G401 (cell line): ENCODE measurements at places on chromosomes 3 and 15.

DNA sequence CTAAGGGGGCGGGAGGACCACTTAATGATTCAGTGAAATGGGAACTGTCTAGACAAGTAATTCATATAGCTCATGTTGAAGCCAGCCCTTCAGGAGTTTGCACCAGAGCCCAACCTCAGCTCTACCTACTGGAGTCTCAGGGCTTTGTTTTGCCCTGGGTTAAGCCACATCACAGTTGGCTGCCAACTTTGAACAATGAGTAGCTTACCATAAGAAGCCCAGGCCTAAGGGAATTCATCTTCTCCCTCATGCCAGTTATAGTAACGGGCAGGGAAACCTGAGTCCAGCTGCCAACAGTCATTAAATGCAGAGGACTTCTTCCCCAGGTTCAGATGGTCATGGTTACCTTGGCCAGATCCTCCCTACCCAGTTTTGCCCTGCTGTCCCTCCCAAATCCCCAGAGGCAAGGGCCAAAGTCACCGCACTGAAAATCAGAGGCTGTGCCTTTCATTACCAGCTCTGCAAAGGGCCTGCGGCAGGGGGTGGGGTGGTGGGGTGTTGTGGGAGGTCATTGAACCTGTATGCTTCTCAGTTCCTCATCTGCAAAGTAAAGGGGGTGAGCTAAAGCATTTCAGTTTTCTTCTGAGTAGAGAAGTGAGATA lies 302.2 kb upstream of the NR2E3 start:
- DNase-seq = no peak

DNA sequence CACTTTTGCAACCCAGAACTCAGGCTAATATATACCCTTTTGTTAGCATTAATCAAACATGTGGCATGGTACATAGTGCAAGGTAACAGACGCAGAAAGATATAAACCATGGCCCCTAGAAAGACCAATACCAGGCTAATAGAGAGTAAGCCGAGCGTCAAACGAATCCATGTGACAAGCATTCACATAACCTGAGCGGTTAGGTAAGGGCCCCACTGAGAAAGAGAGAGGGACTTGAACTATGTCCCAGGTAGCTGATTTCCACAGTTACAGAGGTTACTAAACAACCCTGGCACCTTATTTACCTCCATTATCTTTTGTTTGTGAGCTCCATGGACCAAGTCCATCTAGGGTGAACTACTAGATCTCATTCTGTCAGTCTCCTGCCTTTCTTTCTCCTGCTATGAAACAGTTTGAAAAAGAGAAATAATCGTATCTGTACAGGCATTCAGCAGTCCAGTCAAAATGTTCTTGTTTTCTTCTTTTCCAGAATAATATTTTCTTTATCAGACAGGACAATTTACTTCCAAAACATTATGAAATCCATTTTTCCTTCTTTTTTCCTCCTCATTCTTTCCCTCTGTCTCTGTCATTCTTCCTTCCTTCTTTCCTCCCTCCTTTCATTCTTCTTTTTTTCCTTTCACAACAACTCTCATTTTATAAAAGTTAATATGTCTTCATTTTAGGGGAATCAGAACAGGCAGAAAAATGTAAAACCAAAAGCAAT lies 30.5 kb upstream of the TNFSF10 start:
- no peak for DNase-seq

- no peak for DNase-seq
These were observed 85.6 kb upstream of the ACP3 start for GRCh38 chr3:132231633-132232032.

GRCh38 chr15:62404194-62404985 lies 239.3 kb upstream of the C2CD4B start:
- no peak for DNase-seq

- DNase-seq = no peak
These were observed 8.8 kb upstream of the C15orf61 start for GRCh38 chr15:67512140-67512539.
